ENCODE measurements at places on chromosomes 3 and 15.

DNA sequence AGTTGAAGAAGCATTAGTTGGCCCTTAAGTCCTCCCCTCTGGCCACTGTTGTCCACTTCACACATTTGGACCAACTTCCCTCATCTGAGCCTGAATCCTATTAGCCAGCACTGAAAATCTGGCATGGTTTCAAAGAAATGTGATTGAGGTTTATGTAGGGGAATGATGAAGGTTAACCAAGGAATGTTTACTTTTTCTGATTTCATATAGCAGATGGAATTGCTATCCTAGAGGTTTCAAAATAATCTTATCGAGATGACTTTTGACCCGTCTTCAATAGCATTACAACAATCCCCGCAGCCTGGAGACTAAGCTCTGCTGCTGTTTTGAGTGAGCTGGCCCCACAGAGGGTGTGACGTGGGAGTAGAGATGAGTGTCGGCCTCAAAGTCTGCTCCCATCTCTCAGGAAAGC, 200.8 kb upstream of the IL12A start:
- H3K4me3 ChIP-seq, result no peak overlapping the region
- H3K4me1 ChIP-seq, result no peaks in the 10 kb centered on the region
- no peak overlapping the region for H3K27ac ChIP-seq
- H3K27me3 ChIP-seq, result no peaks in the 10 kb centered on the region
- no peaks in the 10 kb centered on the region for H3K36me3 ChIP-seq

DNA sequence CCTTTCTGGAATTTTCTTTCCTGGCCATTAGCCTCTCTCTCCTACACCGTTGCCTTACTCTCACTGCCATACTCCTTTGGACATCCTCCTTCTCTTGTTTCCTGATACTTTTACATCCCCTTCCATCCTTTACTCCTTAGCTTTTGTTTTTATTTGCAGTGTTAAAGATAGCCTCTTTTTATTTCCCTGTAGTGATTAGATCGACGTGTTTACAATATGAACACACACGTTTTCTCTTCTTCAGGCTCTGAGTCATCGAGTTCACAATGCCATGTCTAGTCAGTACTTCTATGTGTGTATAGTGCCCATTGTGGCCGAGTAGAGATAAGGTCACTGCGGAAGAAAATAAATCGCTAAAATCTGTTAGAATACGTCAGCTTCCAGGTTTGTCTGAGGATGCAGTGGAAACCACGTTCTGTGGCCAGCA, 208.5 kb downstream of the LPP start:
- H3K27ac ChIP-seq, result peak overlapping the region; percentile 77
- H3K4me1 ChIP-seq, result peaks cover 85% of the 10 kb centered on the region
- H3K27me3 ChIP-seq, result no peaks in the 10 kb centered on the region

GRCh38 chr3:122416966-122417365, 1.1 kb upstream of the WDR5B start:
- no peak for DNase-seq
- no peaks in the 10 kb centered on the region for H3K27me3 ChIP-seq
- peaks cover 45% of the 10 kb centered on the region for H3K36me3 ChIP-seq
- peak overlapping the region; percentile 97 for H3K4me3 ChIP-seq

- peaks cover 41% of the 10 kb centered on the region for H3K4me1 ChIP-seq
- H3K4me3 ChIP-seq, result peak overlapping the region; percentile 96
- peak overlapping the region; percentile 100 for H3K27ac ChIP-seq
- no peak for DNase-seq
- H3K27me3 ChIP-seq, result no peaks in the 10 kb centered on the region
Measured at GRCh38 chr15:92903631-92903965, 3.5 kb downstream of the CHD2 start.

DNA sequence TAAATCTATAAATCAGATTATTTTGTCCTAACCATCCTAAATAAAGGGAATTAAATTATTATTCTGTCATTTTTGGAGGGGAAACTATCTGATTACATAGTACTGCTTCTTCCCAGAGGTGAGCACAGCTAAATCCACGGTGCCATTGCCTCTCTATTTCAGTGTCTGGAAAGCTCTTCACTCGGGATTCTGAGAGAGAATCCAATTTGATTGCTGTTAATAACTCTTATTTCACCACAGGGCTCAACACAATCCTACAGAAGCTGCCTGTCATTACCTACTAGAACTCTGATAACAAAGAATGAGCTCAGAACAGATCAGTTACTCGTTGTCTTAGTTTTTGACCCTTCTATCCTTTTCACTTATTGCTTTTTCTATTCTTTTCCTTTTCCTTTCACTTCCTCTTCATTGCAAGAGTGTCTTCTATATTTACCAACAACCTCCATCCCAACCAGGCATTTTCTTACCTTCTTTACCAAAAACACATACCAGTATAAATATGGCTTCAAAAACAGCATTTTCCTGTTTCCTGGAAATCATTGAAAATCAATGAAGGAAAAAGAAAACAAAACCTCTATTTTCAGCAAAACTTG, 30.4 kb downstream of the OXNAD1 start:
- DNase-seq, result no peak
- peaks cover 39% of the 10 kb centered on the region for H3K36me3 ChIP-seq
- H3K4me1 ChIP-seq, result peaks cover 29% of the 10 kb centered on the region
- peak overlapping the region; percentile 0 for H3K27ac ChIP-seq
- H3K4me3 ChIP-seq, result no peak overlapping the region

DNA sequence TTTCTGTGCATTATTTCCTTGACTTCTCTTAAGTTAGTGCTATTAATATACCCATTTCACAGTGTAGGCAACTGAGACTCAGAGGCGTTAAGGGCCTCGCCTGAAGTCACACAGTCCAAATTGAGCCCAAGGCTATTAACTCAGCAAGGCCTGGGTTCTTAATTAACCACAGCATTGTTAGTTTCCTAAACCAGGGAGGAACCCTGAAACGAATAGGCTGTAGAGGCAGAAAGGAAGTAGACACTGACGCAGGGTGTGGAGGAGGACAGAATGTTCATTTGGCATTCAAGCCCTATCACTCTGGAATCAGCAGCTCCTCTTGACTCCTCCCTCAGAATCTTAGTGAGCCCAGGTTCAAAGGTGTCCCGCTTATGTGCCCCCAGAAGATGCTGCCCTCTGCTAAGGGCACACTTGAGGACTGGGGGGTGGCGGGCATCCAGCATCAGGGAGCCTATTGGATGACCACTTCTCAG, 13.9 kb downstream of the ARHGEF3 start:
- H3K27ac ChIP-seq, result peak overlapping the region; percentile 68
- H3K27me3 ChIP-seq, result no peaks in the 10 kb centered on the region
- peaks cover 55% of the 10 kb centered on the region for H3K4me1 ChIP-seq

GRCh38 chr15:98628216-98628615, 20.1 kb upstream of the IGF1R start:
- H3K4me1 ChIP-seq, result no peaks in the 10 kb centered on the region
- no peak overlapping the region for H3K27ac ChIP-seq
- H3K27me3 ChIP-seq, result peaks cover 28% of the 10 kb centered on the region
- no peak overlapping the region for H3K4me3 ChIP-seq

- no peak for DNase-seq
- H3K27ac ChIP-seq, result peak overlapping the region; percentile 88
- no peaks in the 10 kb centered on the region for H3K27me3 ChIP-seq
- H3K4me1 ChIP-seq, result peaks cover 61% of the 10 kb centered on the region
- H3K36me3 ChIP-seq, result no peaks in the 10 kb centered on the region
- no peak overlapping the region for H3K4me3 ChIP-seq
Measured at GRCh38 chr3:72308641-72309040, 523.7 kb upstream of the PROK2 start.

DNA sequence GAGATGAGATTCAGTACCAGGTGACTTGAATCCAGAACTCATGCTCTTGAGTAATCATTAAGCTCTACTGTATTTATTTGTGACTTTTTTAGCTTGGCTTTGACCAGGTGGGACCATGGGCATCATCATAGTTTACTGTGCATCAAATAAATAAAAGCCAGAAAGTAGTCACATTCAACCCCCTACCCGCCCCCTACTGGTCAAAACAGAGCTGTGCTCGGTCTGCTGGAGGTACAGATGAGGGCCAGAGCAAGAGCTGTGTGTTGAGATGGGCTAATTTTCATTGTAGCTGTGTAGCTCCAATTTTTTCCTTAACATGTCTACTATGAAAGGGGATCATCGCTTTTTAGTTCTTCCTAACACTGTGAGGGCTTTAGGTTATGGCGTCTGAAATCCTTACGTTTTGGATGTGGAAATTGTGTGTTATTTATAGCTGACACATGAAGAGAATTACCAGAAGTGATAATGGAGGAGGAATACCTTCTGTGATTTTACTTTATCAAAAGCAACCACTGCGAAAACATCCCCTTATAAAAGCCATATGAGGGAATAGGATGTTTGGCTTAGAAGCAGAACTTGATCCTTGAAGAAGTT, 375.1 kb downstream of the PTPRG start:
- DNase-seq, result no peak
- no peaks in the 10 kb centered on the region for H3K4me1 ChIP-seq
- no peaks in the 10 kb centered on the region for H3K36me3 ChIP-seq
- H3K27me3 ChIP-seq, result peaks cover 7% of the 10 kb centered on the region

DNA sequence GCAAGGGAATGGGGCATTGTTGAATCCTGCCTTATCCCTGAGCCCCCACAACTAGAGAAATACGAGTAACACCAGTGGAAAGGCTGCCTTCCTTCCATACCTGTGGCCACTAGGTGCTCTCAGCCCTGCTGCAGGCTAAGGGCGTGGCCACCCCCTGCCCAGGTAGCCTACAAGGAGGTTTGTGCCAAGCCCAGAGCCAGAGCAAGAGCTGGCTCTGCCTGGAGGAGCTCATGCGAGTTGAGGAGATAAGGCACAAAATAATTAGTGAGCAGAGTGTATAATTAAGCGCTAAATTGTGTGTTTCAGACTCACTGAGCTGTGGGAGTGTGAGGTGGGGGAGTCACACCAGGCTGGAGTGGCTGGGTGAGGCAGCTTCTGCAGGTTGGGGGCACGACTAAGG, 49.2 kb downstream of the TPRA1 start:
- H3K4me1 ChIP-seq, result peaks cover 8% of the 10 kb centered on the region
- no peaks in the 10 kb centered on the region for H3K36me3 ChIP-seq
- H3K4me3 ChIP-seq, result no peak overlapping the region
- H3K27me3 ChIP-seq, result peaks cover 16% of the 10 kb centered on the region
- no peak for DNase-seq

DNA sequence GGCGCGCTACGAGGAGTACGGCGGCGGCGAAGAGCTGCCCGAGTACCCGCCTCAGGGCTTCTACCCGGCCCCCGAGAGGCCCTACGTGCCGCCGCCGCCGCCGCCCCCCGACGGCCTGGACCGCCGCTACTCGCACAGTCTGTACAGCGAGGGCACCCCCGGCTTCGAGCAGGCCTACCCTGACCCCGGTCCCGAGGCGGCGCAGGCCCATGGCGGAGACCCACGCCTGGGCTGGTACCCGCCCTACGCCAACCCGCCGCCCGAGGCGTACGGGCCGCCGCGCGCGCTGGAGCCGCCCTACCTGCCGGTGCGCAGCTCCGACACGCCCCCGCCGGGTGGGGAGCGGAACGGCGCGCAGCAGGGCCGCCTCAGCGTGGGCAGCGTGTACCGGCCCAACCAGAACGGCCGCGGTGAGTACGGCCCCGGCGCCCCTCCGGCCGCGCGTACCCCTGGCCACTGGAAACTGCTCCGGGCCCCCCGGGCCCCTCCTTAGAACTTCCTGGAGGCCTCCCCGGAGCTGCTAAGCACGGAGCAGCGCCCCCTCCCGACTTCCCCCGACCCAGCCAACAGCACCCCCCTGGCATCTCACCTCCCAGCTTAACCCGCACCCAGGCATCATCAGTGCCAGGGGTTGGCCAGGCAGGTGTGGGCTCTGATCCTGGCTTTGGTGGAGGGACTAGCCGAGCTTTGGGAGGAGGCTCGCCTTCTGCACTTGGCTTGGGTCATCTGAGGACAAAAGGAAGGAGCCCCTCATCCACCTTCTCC, 1.4 kb downstream of the LOXL1 start:
- H3K27ac ChIP-seq, result peak overlapping the region; percentile 70
- H3K4me1 ChIP-seq, result peaks cover 29% of the 10 kb centered on the region
- H3K36me3 ChIP-seq, result no peaks in the 10 kb centered on the region

DNA sequence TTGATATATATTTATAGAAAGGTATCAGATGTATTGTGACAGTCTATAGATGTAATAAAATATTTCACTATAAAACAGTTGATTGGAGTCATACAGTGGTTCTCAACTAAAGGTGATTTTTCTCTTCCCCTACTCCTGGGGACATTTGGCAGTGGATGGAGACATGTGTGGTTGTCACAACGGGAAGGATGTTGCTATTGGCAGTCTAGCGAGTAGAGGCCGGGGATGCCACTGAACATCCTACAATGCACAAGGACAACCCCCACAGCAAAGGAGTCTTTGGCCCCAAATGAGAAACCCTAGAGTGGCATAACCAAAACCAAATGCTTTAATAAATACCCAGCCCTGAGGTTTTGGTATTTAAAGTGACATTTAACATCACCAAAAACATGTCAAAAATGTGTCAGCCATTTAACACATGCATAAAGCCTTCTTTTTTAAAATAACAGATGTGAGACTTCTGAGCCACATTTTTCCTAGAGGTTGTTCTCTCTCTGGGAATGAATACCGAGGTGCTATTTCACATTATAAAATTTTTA, 367.5 kb downstream of the PTPRG start:
- H3K4me3 ChIP-seq, result no peak overlapping the region
- DNase-seq, result no peak
- H3K27me3 ChIP-seq, result peaks cover 5% of the 10 kb centered on the region
- H3K36me3 ChIP-seq, result no peaks in the 10 kb centered on the region

DNA sequence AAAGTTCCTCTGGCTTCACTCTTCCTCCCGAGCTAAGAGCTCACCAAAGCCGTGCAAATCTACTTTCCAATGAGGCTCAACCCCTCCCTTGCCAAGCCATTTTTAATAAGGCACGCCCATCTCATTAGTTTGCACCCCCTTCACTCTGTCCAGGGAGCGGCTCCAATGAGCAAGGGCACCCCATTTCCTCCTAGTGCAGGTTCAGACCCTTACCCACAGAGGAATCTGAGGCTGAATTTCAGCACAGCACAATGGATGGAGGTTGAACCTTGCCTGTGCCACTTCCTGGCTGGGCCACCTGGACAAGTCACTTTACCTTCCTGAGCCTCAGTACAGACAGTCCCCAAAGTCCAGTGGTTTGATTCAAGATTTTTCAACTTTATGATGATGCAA, 25.4 kb downstream of the XPC start:
- no peak overlapping the region for H3K27ac ChIP-seq
- no peak overlapping the region for H3K4me3 ChIP-seq
- H3K27me3 ChIP-seq, result no peaks in the 10 kb centered on the region

GRCh38 chr3:8574670-8575322, 69.8 kb downstream of the SSUH2 start:
- H3K27ac ChIP-seq, result no peak overlapping the region
- peaks cover 11% of the 10 kb centered on the region for H3K4me1 ChIP-seq
- DNase-seq, result no peak
- H3K36me3 ChIP-seq, result no peaks in the 10 kb centered on the region

- H3K4me1 ChIP-seq, result no peaks in the 10 kb centered on the region
- H3K36me3 ChIP-seq, result no peaks in the 10 kb centered on the region
- peaks cover 4% of the 10 kb centered on the region for H3K27me3 ChIP-seq
- no peak for DNase-seq
- no peak overlapping the region for H3K4me3 ChIP-seq
Measured at GRCh38 chr15:29611057-29611456, 211.2 kb downstream of the TJP1 start.
